ENCODE measurements at places on chromosomes 12 and 14.
A peak's percentile ranks its signal among the peaks of the same experiment; 100 is the strongest.

- DNase-seq: no peak
These were observed 121.8 kb downstream of the BBS10 start for GRCh38 chr12:76226397-76226796.

- DNase-seq: no peak
These were observed 162.7 kb downstream of the PRKCH start for GRCh38 chr14:61484031-61484430.

DNA sequence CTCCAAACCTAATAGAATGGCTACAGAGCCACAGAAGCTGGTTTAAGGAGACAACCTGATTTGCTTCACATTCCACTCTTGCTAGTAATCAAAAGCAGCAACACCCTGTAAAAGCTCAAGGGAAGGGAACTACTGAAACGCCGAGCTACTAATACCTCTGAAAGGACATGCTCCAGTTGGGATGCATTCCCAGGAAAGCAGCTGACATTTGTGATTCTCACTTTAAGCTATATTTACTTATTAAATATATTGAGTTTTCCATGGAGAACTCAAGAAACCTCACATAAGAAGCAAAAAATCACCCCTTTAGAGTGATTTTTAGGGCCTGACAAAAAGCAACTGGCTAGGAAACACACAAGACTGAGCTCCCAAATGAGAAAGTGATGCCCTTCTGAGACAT lies 1073.0 kb upstream of the FLRT2 start:
- no peak for DNase-seq

DNA sequence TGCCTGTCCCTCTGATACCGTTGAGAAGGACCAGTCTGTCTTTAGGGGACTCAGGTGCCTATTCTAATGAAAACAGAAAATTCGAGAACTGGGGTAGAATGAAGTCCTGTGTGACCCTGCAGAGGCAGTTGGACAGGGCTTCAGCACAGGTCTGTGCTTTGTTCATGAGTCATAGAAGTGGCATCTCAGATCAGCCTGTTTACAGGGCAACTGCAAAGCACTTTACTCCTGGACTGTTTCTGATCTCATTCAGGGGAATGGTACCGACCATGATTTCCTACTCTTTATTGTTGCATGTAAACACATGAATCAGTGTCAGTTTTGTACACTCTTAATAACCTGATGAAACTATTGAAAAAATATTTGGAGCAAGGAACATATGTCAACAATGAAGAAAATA lies 1517.0 kb downstream of the AACS start:
- DNase-seq: no peak

DNA sequence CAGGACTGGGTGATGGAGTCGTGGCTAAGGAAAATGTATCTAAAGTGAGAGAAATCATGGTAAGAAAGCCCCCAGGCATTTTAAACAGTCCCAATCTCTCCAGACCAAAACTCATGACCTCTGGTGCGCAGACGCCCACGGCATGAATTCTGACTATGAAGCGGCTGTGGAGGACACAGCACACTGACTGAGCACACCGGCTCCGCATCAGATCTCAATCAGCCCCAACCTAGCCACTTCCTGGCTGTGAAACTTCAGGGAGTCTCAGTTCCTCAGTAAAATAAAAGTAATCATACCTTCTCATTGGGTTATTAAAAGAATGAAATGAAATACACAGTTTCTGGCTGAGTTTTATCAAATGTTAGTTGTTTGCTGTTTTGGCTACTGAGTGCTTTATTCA lies 38.7 kb downstream of the SETD3 start:
- DNase-seq: no peak

- no peak for DNase-seq
These were observed 70.9 kb upstream of the ETV6 start for GRCh38 chr12:11578461-11578993.

DNA sequence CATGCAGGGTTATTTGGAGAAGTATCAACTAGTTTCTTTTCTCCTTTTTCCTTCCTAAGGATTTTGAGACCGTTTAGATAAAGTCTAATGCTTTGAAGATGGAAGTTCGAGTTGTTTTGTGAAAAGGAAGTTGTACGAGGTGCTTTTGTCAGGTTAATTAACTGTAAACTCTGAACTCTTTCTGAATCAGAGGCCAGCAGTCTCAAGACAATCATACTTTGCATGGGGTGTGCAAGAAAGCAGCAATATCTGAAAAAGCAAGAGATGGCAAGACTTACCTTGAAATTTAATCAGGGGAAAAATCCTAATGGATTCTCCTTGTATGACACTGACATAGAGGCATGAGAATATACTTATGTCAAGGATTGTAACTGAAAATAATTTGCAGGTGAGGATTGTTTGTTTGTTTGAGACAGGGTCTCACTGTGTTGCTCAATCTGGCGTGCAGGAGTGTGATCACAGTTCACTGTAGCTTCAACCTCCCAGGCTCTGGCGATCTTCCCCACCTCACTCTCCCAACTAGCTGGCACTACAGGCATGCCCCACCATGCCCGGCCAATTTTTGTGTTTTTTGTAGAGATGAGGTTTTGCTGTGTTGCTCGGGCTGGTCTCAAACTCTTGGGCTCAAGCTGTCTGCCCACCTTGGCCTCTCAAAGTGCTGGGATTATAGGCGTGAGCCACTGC lies 170.2 kb upstream of the HMGA2 start:
- no peak for DNase-seq

DNA sequence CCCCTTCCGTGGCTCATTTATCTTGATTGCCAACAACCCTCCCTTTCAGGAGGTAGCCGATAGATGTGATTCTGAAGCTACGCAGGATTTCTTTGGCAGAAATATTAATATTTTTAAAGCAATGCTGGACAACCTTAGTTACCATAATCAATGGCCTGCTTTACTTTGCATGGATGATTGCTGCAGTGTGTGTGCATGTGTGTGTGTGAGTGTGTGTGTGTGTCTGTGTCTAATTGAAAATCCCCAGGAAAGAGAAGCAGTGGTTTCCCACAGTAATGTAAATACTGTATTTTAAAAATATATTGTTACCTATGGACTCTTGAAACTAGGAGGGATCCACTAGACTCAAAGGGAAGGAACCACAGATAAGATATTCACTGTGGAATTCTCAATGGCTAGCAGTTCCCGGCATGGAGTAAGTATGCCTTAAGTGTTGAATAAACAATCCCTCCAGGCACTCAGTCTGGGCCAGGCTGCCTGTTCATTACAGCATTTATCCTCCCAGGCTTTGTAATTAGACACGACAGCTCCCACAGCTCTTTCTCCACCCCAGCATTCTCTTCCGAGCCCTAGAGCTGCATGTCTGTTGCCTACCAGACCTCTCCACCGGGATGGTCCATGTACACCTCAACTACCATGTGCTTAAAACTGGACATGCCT lies 22.5 kb upstream of the C14orf132 start:
- DNase-seq: no peak

DNA sequence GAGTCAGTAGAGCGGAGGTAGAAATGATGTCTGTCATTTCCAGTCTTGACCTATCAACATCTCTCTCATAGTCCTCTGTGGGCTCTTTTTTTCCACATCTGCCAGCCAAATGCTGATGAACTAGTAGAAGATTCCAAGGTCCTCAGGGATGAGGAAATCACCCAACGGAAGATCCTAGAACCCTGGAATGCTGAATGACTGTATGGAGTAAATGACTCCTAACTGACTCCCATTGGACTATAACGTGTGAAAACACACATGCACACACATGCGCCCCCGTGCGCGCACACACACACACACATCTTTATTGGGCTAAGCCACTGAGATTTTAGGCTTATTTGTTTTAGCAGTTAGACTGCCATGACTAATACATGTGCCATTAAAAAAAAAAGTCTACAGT lies 159.2 kb downstream of the MYRFL start:
- DNase-seq: no peak

- DNase-seq: no peak
These were observed 36.6 kb downstream of the ETV6 start for GRCh38 chr12:11686120-11686519.

- no peak for DNase-seq
These were observed 35.8 kb downstream of the BHLHE41 start for GRCh38 chr12:26088998-26089397.

GRCh38 chr12:97075934-97076630 lies 169.0 kb downstream of the NEDD1 start:
- no peak for DNase-seq

GRCh38 chr12:53975064-53975471 lies 314 bp upstream of the HOTAIR start:
- no peak for DNase-seq

GRCh38 chr12:114657597-114657920 lies 26.4 kb downstream of the TBX3 start:
- no peak for DNase-seq

- no peak for DNase-seq
These were observed 61.7 kb upstream of the SLC6A15 start for GRCh38 chr12:84974155-84974815.

GRCh38 chr12:98446682-98447081 lies 68.7 kb upstream of the TMPO start:
- DNase-seq: no peak

GRCh38 chr12:58918469-58918844 lies 1.8 kb downstream of the LRIG3 start:
- DNase-seq: no peak

DNA sequence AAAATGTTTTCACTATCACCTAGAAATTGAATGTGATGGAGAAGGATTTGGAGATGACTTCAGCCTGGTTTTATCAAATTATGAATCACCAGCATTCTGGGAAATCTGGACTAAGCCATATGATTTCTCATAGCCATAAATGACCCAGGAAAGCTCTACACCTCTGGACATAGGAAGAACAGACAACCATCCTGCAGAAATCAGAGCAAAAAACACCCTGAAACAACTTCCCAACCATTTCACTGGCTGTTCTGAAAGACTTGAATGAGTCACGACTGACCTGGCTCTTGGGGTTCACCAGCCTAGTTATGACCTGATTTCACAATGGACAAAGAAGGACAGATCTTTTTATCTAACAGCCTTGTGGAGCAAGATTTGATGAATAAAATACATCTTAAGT lies 123.8 kb downstream of the KCNH5 start:
- DNase-seq: no peak

DNA sequence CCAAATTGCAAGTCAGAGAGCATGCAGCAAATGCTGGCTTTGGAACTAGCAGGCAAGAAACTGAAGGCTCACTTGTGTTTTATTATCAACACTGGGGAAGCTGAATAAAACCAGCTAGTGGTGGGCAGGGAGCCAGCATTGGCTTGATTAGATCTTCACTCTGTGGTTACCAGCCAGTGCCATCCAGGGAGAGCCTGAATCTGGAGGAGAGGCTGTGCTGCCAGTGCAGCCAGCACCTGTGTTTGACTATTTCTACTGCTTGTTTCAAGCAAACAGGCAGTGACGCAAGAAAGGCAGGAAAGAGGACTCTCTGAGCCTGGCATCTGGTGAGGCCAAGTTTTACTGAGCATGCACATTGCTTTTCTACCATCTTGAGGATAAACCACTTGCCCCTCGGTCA lies 247.0 kb downstream of the PHLDA1 start:
- DNase-seq: no peak

DNA sequence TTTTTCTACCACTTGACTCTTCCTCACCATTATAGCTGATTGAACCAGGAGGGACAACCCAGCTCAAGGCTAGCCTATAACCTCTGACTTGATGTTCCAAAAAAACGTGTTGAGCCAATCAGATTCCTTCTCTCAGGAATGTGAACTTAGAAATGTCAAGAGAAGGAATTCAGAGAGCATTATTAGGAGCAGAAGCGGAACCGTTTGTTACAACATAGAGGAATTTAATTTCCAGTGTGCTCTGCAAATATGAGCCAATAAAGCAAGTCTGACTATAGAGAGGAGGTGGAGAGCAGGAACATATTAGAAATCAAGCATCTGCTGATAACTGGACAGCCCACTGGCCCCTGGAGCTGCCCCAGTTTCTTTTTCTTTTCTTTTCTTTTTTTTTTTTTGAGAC lies 15.3 kb upstream of the PELI2 start:
- DNase-seq: no peak

- no peak for DNase-seq
These were observed 106.4 kb upstream of the SYT10 start for GRCh38 chr12:33546004-33546403.

DNA sequence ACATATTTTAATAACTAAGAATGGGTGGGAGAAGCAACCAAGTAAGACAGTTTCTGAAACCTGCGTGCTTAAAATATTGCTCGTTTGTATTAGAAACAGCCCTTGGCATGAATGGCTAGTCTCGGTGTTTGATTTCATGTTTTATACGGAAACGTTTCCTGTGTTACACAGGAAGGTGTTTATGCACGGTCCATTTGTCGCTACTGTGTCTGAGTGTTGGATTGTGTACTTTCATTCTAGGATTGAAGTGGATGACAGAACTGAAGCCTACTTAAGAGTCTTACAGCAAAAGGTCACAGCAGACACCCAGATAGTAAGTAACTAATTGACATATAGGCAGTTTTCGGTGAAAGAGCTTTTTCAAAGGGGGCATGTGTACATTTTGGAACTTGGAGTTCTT lies 19.6 kb downstream of the PIWIL1 start:
- DNase-seq: no peak

GRCh38 chr12:98397323-98398105 lies 117.9 kb upstream of the TMPO start:
- peak; percentile 92 for DNase-seq

GRCh38 chr12:67964456-67964855 lies 24.8 kb upstream of the IFNG-AS1 start:
- DNase-seq: no peak

DNA sequence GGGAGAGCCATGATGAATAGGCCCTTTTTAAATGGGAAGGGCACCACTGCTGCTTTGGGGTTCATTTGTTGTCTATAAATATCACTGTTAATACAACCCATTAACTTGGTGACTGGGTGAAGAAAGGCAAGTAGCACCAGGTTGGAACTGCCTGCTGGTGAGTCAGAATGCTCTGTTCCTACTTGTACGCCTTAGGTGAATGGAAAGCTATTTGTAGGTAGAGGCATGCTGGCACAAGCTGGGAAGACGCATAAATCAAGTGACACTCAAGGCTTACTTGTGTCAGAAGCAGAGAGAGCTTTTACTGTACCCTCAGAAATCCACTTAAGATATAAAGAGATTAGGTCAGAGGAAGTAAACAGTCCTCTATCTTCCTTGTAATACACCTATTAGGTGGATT lies 142.5 kb downstream of the TMX1 start:
- DNase-seq: no peak

DNA sequence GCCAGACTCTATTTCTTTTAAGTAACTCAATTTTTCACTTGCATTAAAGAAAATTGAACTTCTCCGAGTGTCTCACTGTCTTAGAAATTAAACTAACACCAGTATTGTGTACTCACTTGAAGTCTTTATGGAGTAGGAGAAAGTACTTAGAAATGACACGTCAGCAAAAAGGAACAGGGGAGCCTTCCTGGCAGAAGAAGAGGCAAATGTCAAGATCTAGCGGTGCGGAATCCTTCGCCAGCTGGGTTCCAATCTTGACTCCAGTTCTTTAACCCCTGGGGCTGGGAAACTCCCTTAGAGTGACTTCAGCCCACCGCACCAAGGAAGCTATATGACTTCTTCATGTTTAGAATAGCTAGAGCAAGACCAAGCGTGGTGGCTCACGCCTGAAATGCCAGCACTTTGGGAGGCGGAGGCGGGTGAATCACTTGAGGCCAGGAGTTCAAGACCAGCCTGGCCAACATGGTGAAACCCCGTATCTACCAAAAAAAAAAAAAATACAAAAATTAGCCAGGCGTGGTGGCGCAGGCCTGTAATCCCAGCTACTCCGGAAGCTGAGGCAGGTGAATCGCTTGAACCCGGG lies 34.4 kb downstream of the WBP11 start:
- no peak for DNase-seq

Data from sciatic nerve (tissue), 2 donors.